ENCODE measurements at places on chromosomes 16 and 17. TPM values are rescaled to one million over a fixed set of nuclear protein-coding genes. Genes with fewer than 3 reads are reported as not detected.

- H3K4me1 ChIP-seq: peaks cover 31% of the 10 kb centered on the region
- no peak for DNase-seq
- no peak overlapping the region for H3K27ac ChIP-seq
- H3K4me3 ChIP-seq: no peak overlapping the region
These were observed 683 bp downstream of the LCAT start for GRCh38 chr16:67943256-67943618.

- no peak for DNase-seq
- peaks cover 9% of the 10 kb centered on the region for H3K4me1 ChIP-seq
- no peaks in the 10 kb centered on the region for H3K36me3 ChIP-seq
- no peak overlapping the region for H3K4me3 ChIP-seq
These were observed 2.7 kb downstream of the C1QTNF1 start for GRCh38 chr17:79026376-79027273.

- H3K36me3 ChIP-seq: no peaks in the 10 kb centered on the region
- H3K27ac ChIP-seq: no peak overlapping the region
- peaks cover 2% of the 10 kb centered on the region for H3K27me3 ChIP-seq
- H3K4me1 ChIP-seq: peaks cover 22% of the 10 kb centered on the region
- H3K4me3 ChIP-seq: no peak overlapping the region
- no peak for DNase-seq
These were observed 166.0 kb upstream of the GSE1 start for GRCh38 chr16:85446951-85447692.

- peak; percentile 16 for DNase-seq
- H3K4me3 ChIP-seq: peak overlapping the region; percentile 87
- peaks cover 2% of the 10 kb centered on the region for H3K36me3 ChIP-seq
- H3K4me1 ChIP-seq: peaks cover 67% of the 10 kb centered on the region
These were observed 98.0 kb downstream of the RAB11FIP4 start for GRCh38 chr17:31489295-31490018.

GRCh38 chr17:2177235-2177811, 122.4 kb downstream of the HIC1 start:
- H3K36me3 ChIP-seq: peaks cover 35% of the 10 kb centered on the region
- DNase-seq: no peak
- no peak overlapping the region for H3K4me3 ChIP-seq
- peaks cover 45% of the 10 kb centered on the region for H3K4me1 ChIP-seq

DNA sequence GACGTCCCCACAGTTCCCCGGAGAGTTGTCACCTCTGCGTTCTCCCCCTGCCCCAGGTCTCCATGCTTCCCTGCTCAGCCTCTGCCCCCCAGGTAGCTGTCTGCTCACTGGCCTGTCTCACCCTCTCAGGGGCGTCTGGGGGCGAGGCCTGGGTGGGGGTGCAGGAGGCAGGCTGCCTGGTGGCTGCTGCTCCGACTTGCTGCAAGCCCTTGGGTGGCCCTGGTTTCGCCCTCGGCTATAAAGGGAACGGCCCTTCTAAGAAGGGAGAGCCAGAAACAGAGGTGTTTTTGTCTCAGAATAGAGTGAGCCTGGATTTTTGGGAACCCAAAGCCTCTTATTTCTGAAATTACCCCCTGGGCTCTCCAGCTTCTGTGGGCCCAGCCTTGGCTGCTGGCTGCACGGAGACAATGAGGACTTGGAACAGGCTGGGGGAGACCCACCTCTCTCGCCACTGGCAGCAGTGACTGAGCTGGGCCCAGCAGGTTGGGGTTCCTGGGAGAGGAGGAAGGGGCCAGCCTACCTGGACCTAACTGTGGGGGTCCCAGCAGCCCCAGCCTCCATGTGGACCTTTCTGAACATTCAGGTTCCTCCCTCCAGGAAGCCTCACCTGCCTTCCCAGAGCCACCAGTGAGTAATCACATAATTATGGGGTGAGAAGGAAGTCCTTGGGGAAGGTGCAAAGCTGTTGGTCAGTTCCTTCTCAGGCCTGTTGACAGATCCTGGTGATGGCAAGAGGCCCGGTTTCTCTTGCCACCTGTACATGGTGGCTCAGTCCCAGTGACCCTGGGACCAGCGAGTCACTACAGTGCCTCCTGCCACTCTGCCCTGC, 15.5 kb upstream of the SPNS2 start:
- no peak for DNase-seq
- peaks cover 64% of the 10 kb centered on the region for H3K4me1 ChIP-seq
- H3K27ac ChIP-seq: peak overlapping the region; percentile 95
- H3K27me3 ChIP-seq: no peaks in the 10 kb centered on the region

GRCh38 chr17:4566785-4567184, 6.4 kb upstream of the GGT6 start:
- peak; percentile 61 for DNase-seq
- H3K4me3 ChIP-seq: no peak overlapping the region
- no peak overlapping the region for H3K27ac ChIP-seq
- H3K36me3 ChIP-seq: peaks cover 2% of the 10 kb centered on the region
- H3K27me3 ChIP-seq: peaks cover 4% of the 10 kb centered on the region

DNA sequence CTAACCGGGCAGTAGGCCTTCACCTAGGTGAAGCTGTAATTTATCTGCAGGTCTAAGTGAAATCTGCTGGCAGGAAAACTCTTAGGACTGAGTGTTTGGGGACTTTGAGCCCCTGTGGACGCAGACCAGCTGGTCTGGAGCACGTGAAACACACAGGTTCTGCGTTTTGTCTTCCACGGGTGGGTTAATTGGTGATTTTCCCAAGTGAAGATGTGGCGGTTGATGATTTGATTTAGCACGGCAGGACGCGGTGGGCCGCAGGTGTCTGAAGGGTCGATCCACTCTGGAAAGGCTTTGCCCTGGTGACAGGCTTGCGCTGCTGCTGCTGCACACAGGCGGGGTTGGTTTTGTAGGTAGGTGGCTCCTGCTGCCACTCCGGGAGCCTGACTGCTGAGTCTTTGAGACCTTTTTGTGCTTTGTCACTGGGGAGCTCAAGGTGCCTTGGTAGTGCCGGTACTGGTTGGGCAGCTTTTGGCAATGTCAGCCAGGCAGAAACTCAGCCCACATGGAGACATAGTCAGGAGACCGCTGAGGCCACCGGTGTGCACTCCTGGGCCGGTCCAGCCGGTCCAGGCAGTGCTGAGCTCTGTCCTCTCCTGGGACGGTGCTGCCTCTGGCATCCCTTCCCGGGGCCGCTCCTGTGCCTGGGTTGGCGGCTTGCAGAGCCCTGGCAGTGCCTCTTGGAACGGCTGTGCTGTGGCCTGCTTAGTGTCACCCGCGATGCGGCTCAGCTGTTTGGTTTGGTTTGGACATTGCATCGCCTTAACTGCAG, 2.3 kb downstream of the BAIAP2 start:
- no peak for DNase-seq
- H3K27me3 ChIP-seq: peaks cover 31% of the 10 kb centered on the region
- H3K4me3 ChIP-seq: no peak overlapping the region
- no peak overlapping the region for H3K27ac ChIP-seq
- no peaks in the 10 kb centered on the region for H3K36me3 ChIP-seq

DNA sequence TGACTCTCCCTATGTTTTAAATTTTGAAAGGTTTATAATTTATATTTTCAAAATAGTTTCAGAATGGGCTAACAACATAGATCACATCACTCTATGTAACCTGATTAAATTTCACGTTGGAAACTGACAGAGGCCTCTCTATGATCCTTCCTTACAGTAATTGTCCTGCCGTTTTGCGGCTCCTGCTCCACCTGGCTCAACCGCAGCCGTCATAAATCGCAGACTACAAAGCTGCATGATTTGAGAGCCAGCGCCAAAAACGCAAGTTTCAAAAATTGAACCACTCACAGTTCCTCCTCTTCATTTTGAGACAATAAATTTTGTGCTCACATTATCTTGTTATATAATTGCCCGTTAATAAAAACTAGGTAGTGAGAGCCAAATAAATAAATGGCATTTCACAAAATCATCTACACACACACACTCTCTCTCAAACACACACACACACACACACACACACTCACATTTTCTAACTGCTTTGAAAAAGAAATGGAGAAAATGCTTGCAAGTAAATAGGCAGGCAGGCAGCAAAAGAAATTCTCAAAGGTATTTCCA, 263.1 kb upstream of the PSMD7 start:
- peaks cover under 1% of the 10 kb centered on the region for H3K27me3 ChIP-seq
- H3K4me3 ChIP-seq: no peak overlapping the region
- H3K4me1 ChIP-seq: no peaks in the 10 kb centered on the region
- no peak for DNase-seq
- H3K27ac ChIP-seq: no peak overlapping the region

- H3K4me3 ChIP-seq: no peak overlapping the region
- H3K27ac ChIP-seq: no peak overlapping the region
- peaks cover 7% of the 10 kb centered on the region for H3K4me1 ChIP-seq
- H3K27me3 ChIP-seq: no peaks in the 10 kb centered on the region
These were observed 47.8 kb upstream of the HAS3 start for GRCh38 chr16:69057400-69058378.

DNA sequence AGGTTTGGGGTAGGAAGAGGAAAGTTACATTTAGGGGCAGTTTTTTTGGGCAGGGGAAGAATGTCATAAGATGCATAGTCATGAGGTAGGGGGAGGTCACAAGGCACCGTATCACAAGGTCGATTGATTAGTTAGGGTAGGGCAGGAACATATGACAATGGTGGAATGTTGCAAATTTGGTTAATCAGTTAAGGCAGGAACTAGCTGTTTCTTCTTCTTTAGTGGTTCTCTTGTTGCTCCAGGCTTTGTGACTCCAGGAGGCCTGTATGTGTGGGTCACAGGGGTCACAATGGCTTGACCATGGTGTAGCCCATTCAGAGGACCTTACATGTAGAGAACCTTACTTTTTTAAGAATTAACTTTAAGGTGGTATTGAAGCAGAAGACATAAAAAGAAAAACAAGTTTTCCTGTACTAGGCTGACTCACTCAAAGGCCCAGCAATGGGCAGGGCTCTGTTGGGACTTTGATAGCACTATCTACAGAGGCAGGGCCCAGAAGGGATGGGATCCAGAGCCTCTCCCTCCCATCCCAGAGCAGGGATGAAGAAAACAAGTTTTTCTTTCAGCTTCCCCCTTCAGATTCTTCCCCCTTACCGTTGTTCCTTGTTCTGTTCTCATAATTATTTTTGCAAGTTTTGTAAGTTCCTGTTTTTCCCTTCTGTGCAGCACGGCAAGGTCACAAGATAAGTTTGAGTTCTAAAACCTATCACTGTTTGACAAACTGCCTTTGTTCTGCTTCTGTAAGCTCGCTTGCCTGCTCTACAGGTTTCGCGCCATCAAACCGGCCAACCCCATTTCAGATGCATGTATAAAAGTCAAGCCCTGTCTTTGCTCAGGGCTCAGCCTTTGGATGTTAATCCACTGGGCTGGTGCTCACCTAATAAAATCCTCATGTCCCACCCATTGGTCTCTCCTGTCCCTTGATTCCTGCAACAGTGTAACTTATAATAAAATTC, 45.8 kb upstream of the ATF7IP2 start:
- no peaks in the 10 kb centered on the region for H3K27me3 ChIP-seq
- peaks cover 10% of the 10 kb centered on the region for H3K36me3 ChIP-seq
- no peak for DNase-seq
- no peak overlapping the region for H3K27ac ChIP-seq
- no peaks in the 10 kb centered on the region for H3K4me1 ChIP-seq

DNA sequence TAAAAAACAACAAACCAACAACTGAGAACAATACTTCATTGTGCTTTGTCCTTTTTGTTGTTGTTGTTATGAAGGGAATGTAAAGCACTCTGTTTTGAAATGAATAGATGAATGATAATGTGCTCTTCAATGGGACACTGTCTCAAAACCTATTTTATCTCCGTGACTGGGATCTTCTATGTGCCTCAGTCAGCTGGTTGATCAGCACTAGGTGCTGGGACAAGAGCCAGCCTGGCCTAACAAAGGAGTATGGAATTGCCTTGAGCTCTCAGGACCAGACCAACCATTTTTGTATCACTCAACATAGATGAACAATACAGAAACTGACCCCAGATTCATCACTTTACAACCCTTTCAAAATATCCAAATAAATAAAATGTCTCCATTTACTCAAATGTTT, 440.2 kb downstream of the KCNJ2 start:
- H3K27ac ChIP-seq: no peak overlapping the region
- no peaks in the 10 kb centered on the region for H3K36me3 ChIP-seq
- H3K4me1 ChIP-seq: no peaks in the 10 kb centered on the region
- H3K27me3 ChIP-seq: no peaks in the 10 kb centered on the region
- no peak for DNase-seq

GRCh38 chr17:7903154-7904103, 12.7 kb downstream of the RNF227 start:
- H3K27ac ChIP-seq: peak overlapping the region; percentile 39
- DNase-seq: no peak
- H3K36me3 ChIP-seq: peaks cover 75% of the 10 kb centered on the region
- no peak overlapping the region for H3K4me3 ChIP-seq

GRCh38 chr17:61251939-61252865, 147.4 kb upstream of the TBX2 start:
- H3K4me1 ChIP-seq: peaks cover 14% of the 10 kb centered on the region
- no peaks in the 10 kb centered on the region for H3K36me3 ChIP-seq
- no peak overlapping the region for H3K4me3 ChIP-seq
- no peaks in the 10 kb centered on the region for H3K27me3 ChIP-seq

DNA sequence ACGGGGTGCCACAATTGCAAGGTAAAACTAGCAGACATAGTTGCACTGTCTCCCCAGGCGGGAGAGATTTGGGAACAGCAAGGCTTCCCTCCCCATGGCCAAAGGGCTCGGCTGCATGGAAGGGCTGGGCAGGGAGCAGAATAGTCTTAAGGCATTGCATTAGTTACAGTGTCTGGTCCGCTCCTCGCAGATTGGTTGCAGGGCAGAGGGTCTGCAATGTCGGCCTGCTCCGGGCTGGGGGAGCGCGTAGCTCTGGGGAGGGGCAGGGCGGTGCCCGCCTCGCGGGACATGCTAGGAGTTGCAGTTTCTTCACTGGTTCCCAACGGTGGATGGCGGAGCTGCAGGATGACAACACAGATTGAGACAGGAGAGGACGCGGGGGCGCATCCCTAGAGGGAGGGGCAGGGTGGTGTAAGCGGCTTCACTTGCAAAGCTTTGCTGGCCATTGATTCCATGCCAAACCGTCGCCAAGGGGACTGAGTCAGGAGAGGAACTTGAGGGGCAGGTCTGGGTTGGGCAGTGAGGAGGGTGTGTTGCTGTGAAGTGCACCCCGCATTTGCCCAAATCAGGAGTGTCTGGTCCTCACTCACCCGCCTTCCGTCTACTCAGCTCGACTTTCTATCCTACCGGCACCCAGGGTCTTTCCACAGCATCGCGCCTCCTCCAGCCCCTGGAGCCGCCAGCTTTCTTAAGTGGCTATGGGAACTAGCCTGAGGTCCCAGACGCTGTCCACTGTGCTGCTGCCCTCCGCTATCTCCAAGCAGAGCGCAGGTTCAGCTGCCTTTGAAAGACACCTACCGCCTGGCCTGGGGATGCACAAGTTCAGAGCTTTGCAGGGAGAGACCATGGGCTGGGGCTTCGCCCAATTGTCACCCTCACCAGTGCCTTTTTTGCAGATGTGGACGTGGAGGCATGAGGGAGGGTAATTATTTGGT, 1748.9 kb downstream of the TP53TG3F start:
- H3K4me3 ChIP-seq: no peak overlapping the region
- no peaks in the 10 kb centered on the region for H3K27me3 ChIP-seq
- no peak for DNase-seq
- no peaks in the 10 kb centered on the region for H3K36me3 ChIP-seq

The PITPNC1 gene
- 67.1 TPM for total RNA-seq

The AGRP gene
- total RNA-seq: not detected

The KCNJ2 gene
- total RNA-seq: not detected

The PRR15L gene
- not detected for total RNA-seq

Measured in activated CD4-positive, alpha-beta T cell treated with anti-CD3 and anti-CD28 coated beads, Interleukin-2, amount 10 ng/mL, durations not matched to agents 7 days and 5 days (primary cell).